ENCODE measurements at places on chromosomes 5 and 9.

DNA sequence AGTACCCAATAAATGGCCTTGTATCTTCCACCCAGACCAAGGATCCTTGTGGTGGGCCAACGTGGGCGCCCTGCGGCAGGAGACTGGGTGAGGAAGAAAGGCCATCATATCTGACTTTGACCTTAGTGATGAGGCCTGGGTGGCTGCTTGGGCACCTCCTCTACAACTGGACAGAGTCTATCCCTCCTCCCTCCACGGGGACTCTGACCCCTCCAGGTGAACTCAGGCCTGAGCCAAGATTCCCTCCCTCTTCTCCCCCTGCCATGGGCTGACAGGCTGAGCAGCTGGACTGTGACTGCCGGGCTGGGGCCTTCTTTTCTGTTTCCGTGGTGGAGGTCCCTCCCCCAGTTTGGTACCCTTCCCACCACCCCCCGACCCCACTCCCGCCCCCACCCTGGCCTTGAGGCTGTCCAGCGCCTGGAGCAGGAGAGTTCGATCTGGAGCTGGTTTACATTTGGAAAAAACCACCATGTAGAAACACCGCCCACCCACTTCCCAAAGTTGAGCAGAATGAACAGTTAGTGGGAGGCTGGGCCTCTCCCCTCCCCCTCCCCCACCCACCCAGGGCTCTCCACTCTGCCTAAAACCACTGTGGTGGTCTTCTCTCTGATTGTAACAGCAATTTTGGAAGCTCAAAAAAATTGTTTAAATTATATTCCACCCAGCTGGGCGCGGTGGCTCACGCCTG, 1.2 kb upstream of the PHYHD1 start:
- DNase-seq, result no peak

- no peak for DNase-seq
Measured at GRCh38 chr5:81154725-81155124, 78.4 kb upstream of the CKMT2 start.

GRCh38 chr9:124353166-124353768, 62.0 kb downstream of the PSMB7 start:
- DNase-seq, result no peak

GRCh38 chr5:14040542-14040941, 96.1 kb upstream of the DNAH5 start:
- DNase-seq, result no peak

- DNase-seq, result peak; percentile 32
Measured at GRCh38 chr9:71692337-71692736, 76.0 kb downstream of the CEMIP2 start.

- DNase-seq, result no peak
Measured at GRCh38 chr9:123749580-123750202, 180.2 kb downstream of the DENND1A start.

- no peak for DNase-seq
Measured at GRCh38 chr5:141507387-141508091, 18.7 kb downstream of the PCDHGC5 start.

GRCh38 chr5:15627109-15627508, 127.1 kb downstream of the FBXL7 start:
- no peak for DNase-seq

DNA sequence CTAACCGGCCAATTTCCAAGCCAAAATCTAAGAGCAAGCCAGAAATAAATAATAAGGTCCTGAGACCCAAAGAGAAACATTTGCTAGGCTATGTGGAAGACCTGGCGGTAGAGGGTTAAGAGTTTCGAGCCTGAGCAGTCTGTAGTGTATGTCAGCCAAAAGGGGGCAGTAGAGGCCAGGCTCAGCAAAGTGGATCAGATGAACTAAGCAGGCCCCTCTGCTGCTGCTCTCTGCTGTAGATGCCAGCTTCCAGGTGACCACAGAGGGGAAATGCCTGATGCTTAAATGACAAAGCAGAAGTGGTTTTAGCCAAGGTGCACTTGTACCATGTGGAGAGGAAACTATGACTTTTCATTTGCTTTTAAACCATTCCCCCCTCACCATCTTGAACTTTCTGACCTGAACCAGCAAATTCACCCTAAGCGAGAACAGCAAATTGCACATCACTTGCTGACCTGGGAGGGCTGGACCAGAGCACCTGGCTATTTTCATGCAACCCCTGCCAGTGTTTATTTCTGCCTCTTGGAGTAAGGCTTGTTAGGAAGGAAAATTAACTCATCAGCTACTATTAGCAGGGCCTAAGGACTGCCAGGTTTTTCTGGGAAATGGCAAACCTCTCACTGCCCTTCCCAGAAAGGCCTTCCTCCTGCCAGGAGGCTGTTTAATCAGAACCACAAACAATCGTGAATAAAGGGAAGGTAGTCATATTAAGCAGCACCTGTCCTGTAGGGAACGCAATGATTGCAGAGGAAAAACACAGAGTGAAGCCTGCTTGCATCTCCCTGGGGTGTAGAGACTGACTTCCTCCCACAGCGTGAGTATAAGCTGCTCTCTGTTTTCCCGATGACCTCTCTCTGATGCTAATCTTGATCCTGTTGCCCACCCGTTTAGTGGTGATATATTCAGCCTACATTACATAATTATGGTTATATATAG, 818.2 kb downstream of the TLR4 start:
- peak; percentile 12 for DNase-seq

DNA sequence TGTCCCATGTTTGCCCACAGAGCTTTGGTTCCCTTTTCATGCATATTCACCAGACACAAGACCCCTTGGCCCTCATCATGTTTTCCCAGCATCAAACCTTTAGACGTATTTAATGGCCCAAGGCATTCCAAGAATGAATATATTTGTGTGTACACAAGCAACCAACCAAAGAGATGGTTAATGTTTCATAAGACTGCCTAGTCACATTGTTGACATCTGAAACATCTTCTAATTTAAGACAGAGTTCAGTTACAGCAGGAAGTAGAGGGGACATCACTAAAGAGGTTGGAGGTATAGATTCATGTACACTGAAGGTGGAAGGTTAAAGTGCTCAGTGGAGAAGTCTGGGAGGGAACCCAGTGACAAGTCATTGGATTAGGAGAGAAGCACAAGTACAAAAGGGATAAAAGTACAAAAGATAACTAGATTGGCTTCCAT, 49.1 kb downstream of the SUSD1 start:
- DNase-seq, result no peak

GRCh38 chr9:116322521-116322920, 168.9 kb downstream of the PAPPA start:
- DNase-seq, result no peak

DNA sequence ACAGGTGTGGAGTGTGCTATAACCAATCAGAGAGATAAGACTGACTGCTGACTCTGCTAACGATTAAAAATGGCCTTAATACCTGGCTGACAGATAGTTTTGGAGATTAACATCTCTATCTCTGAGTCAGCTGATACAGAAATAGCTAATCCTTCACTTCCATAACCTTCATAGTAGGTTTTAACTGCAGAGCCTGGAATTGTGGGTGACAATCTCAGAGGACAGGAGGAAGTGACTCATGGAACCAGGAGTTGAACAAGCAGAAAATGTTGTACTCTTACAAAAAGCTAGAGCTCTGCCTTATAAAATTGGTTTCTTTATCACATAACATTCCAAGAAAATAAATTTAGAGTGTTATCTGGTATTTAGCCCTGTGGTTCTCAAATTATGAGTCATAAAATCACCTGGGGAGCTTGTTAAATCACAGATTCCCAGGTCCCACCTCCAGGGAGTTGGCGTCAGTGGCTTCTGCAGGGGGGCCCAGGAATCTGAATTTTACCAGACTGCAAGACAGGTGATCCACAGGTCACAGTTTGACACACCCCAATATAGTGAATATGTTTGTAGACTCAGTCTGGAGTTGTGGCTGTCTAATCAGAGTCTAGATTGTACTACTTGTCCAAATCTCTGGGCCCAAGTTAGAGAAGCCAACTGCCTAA, 44.4 kb upstream of the AFAP1L1 start:
- DNase-seq, result no peak

GRCh38 chr5:74540622-74541021, 99.9 kb downstream of the ENC1 start:
- DNase-seq, result no peak

- no peak for DNase-seq
Measured at GRCh38 chr5:180291234-180291940, 496 bp downstream of the MAPK9 start.

GRCh38 chr5:96252596-96252995, 180.5 kb downstream of the PCSK1 start:
- DNase-seq, result no peak

Measured in skeletal muscle cell (primary cell).